ENCODE measurements at places on chromosomes 6 and 20. TPM values are rescaled to one million over a fixed set of nuclear protein-coding genes. Genes with fewer than 3 reads are reported as not detected.

DNA sequence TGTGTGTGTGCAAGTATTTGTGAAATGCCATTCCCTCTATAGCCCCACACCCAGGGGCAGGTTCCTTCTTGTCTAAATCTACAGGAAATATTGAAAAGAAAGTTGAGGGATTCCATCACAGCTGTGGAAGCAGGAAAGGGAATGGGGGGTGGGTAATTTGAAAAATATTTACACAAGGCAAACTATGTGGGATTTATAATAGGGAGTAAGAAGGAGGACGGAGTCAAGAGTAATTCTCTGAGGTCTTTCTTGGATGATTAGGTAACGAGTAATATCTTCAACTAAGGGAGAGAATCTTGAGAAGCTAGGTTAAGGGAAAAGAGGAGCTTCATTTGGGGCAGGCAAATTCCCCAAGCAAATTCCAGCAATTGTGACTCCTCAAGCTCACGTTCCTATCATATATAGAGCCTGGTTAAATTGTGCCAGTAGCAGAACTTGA, 113.5 kb upstream of the SGK1 start:
- DNase-seq: no peak

DNA sequence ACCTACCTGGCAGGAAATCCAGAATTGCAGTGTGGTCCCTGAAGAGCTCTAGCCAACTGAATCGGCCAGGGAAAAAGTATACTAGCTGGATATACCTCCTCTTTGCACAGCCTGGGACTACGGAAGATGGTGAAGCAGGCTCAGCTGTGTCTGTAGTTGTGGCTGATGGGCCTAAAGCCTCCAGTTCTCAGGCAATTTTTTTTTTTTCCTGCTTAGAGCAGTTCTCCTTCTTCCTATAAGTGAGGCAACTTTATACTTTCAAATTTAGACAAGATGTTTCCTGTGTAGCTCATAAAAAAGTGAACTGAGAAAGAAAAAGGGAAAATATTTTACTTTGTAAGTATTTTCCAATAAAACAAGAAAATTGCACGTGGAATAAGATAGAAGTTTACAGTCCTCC, 172.9 kb downstream of the CARMIL1 start:
- no peak for DNase-seq

- DNase-seq: peak; percentile 27
Measured at GRCh38 chr6:13331516-13332348, 3.4 kb upstream of the TBC1D7 start.

DNA sequence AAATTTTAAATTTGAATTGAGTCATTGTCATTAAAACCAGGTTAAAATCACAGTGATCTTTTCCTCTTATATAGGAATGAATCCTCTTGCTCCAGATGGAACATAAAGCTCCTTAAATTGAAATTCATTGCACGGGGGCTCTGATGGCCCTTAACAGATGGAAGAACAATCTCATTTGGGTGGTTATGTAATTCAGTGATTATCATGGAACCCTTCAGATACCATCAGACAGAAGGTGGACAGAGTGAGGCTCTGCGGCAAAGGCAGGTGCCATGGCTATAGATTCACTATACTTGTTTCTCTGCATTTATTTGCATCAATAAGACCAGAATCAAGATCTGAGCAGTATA, 17.8 kb upstream of the RNF182 start:
- no peak for DNase-seq

- no peak for DNase-seq
Measured at GRCh38 chr20:8127553-8128255, 4.4 kb upstream of the PLCB1 start.

DNA sequence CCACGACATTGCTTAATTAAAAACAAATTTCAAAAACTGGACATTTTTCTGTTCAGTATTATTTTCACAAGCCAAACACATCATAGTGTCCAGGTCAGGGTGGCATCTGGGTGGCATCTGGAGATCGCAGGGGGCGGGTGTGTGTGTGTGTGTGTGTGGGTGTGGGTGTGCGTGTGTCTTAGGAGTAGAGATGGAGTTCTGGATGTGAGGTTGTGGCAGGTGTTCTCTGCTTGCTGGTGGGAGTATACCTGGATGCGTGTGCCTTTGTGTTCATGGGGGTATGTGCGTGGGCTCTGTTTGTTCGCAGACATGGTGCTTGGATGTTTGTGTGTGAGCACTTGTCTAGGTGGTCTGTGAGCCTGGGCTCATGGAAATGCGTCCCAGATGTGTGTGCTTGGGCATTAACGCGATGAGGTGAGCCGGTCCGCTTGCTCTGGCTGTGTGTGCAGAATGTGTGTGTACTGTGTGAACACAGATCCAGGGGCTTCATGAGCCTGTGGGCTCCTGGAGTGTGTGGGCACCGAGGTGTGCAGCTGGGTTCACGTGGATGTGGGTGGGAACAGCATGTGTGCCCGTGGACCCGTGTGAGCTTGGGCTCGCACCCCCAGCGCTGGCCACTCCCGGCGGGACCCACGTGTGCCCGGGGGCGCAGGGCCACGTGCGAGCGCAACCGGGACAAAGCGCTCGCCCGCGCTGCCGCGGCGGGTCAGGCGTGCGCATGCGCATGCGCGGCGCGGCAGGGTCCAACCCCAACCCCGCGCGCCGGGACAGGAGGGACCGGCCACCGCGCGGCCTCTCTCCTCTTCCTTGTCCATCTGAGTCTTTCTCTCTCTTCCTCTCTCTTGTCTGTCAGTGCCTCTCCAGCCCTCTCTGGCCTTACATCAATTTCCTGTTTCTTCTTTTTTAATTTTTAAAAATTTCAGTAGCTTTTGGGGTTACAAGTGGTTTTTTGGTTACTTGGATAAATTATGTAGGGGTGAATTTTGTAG, 60.4 kb downstream of the SRC start:
- DNase-seq: no peak

DNA sequence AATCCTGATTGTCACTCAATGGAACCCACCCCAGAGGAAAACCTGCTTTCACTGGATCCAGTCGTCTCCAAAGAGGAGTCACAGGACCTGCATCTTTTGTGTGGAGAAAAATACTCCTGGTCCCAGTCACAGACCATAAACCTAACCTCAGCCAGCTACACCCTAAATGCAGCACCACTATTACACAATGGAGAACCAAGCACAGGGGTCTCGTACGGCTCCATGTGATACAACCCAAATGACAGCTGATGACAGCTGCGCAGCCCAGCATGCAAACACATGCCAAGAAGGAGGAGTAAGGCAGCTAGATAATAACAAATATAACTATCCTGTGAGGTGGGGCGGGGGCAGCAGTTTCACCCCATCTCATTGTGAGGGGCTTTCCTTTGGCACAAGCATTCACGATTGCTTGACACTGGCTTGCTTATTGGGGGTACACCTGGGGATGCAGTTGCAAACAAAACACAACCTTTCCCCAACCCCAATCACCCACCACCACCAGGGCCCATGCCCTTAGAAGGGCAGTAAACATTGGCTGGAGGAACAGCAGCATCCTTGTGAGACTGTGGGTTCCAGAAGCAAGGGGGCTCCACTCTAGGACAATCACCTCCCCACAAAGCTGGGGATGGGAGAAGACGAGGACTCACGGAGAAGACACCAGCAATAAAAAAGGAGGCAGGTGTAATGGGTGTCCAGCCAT, 51.5 kb downstream of the TRERF1 start:
- no peak for DNase-seq

- no peak for DNase-seq
Measured at GRCh38 chr6:78308025-78308424, 559.3 kb upstream of the IRAK1BP1 start.

GRCh38 chr6:14981960-14982359, 263.9 kb upstream of the JARID2 start:
- no peak for DNase-seq

- no peak for DNase-seq
Measured at GRCh38 chr6:165117121-165117520, 192.3 kb downstream of the C6orf118 start.

DNA sequence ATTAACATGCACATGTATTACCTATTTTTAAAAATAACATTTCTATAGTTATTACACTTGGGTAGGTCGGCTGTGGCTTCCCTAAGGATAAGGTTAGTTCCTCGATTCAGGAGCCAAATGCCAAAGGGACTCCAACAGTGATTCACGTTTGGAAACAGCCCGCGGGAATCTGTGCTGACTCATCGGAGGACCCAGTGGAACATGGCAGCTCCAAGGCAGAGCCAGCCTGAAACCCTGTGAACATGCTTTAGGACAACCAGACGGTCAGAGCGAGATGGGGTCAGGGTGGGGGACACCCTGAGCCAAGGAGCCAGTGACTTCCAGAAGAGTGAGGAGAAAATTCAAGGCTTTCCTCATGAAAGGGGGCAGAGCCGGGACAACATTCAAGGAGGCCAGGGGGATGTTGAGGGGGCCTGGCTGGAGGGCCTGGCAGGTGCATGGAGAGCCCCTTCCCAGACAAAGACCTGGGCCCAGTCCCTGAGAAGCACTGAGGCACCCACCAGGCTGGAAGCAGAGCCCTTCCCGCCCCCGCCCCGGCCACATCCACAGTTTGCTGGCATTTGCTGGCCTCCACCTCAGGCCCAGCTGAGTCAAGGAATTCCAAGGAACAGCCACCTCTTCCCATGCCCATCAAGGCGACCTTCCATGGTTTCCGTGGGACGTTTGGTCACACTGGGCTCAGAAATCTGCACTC, 133.2 kb downstream of the SNX5 start:
- no peak for DNase-seq

- DNase-seq: no peak
Measured at GRCh38 chr20:41371371-41371770, 4.8 kb upstream of the EMILIN3 start.

- DNase-seq: no peak
Measured at GRCh38 chr6:166620478-166621113, 6.5 kb downstream of the RPS6KA2 start.

The WFDC13 gene
- total RNA-seq: not detected

The METTL24 gene
- total RNA-seq: 0.35 TPM

The DDX43 gene
- 0.71 TPM for total RNA-seq

The TRIM27 gene
- 69.2 TPM for total RNA-seq
